HFFc6 (cell line): ENCODE measurements at places on chromosomes 7 and 10. TPM values are rescaled to one million over a fixed set of nuclear protein-coding genes. Genes with fewer than 3 reads are reported as not detected.

The WEE2 gene
- total RNA-seq = not detected in 3 replicates

The COL28A1 gene
- total RNA-seq = 0.05 to 0.14 TPM (median 0.09 TPM) in 3 replicates

The ZNRF2 gene
- total RNA-seq = 2.5 to 3.1 TPM (median 2.9 TPM) in 3 replicates

The STEAP4 gene
- not detected in 3 replicates for total RNA-seq

The TMEM229A gene
- total RNA-seq = not detected in 3 replicates

The C7orf33 gene
- not detected in 2 replicates for total RNA-seq

The CFAP46 gene
- total RNA-seq = 0.97 to 1.4 TPM in 2 of 3 replicates, not detected in the other
